ENCODE measurements at places on chromosomes 11 and 22.

DNA sequence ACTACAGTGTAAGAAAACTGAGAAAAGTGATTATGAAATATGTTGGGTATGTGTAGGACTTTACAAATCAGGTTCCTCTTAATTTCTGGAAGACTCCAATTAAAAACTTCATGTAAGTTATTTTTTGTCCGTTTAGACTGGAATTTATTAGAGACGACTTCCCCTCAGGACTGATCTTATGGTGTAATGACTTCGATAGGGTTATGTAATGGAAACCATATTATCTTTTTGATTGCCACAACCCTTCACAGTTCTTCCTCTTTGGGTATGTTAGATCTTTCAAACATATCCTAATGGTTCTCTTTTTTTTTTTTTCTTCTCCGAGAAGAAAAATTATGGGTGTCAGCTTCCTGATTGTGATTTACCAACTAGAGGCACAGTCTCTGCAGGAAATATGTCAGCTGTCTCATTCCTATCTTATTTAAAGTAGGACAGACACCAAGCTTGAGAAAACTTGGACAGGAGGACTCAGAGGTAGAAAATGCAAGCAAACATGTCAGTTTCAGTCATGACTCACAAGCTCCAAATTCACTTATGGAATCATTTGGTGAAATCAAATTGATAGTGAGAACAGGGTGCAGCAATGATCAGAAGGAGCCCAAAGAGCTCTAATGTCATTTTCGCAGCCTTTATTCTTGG is 11.1 kb upstream of the LDLRAD3 start:
- DNase-seq: no peak

DNA sequence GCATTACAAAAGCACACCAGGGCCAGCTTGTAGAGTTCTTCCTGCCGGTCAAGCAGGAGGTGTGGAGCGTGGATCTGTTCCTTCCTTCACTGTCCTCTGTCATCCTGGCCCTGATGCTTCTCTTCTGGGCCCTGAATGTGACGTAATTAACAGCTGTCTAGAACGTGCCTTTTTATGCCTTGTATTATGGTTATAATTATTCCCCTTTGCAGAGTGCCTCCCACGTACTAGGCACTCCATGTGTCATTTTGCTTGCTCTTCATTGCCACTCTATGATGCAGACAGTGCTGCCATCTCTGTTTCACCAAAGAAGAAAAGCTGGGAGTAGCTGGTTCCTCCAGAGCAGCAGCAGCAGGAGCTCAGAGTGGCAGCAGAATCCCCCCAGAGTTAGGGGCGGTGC is 132.1 kb upstream of the TTC12 start:
- DNase-seq: no peak

DNA sequence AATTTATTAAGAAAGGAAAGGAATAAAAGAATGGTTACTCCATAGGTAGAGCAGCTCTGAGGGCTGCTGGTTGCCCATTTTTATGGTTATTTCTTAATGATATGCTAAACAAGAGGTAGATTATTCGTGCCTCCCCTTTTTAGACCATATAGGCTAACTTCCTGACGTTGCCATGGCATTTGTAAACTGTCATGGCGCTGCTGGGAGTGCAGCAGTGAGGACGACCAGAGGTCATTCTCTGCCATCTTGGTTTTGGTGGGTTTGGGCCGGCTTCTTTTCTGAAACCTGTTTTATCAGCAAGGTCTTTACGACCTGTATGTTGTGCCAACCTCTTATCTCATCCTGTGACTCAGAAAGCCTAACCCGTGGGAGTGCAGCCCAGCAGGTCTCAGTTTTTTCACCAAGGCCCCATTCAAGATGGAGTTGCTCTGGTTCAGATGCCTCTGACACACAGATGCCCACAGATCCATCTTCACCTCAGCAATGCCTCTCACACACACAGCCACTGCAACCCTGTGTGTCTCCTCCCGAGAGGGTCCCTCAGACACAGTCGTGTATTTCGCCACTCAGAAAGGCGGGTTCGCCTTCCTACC is 16.4 kb upstream of the JAM3 start:
- no peak for DNase-seq

DNA sequence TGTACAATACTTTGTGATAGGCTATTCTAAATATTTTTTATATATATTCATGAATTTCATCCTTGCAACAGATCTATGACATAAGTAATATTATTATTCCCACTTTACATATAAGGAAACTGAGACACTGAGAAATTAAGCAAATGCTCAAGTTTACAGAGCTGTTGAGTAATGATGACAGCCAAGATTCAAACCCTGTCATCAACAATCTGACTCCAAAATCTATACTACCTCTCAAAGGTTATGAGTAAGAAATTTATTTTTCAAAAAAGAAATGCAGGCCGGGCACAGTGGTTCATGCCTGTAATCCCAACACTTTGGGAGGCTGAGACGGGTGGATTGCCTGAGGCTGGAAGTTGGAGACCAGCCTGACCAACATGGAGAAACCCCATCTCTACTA is 22.6 kb upstream of the SOX6 start:
- DNase-seq: no peak

- DNase-seq: no peak
Measured at GRCh38 chr11:57834852-57835251, 73.2 kb downstream of the CTNND1 start.

GRCh38 chr11:121656328-121657090 is 203.7 kb upstream of the SORL1-AS1 start:
- no peak for DNase-seq

- peak; percentile 82 for DNase-seq
Measured at GRCh38 chr22:37686002-37686982, at the start of gene NOL12. TSS of gene NOL12 (plus strand) at chr22:37686343. CDS start at chr22:37686393, 50 bp downstream.

- no peak for DNase-seq
Measured at GRCh38 chr11:72579816-72580641, 94.2 kb downstream of the PDE2A start.

GRCh38 chr11:134207538-134208239 is 16.1 kb downstream of the NCAPD3 start:
- peak; percentile 66 for DNase-seq

GRCh38 chr11:128711890-128712289 is 18.0 kb downstream of the FLI1 start:
- DNase-seq: no peak

DNA sequence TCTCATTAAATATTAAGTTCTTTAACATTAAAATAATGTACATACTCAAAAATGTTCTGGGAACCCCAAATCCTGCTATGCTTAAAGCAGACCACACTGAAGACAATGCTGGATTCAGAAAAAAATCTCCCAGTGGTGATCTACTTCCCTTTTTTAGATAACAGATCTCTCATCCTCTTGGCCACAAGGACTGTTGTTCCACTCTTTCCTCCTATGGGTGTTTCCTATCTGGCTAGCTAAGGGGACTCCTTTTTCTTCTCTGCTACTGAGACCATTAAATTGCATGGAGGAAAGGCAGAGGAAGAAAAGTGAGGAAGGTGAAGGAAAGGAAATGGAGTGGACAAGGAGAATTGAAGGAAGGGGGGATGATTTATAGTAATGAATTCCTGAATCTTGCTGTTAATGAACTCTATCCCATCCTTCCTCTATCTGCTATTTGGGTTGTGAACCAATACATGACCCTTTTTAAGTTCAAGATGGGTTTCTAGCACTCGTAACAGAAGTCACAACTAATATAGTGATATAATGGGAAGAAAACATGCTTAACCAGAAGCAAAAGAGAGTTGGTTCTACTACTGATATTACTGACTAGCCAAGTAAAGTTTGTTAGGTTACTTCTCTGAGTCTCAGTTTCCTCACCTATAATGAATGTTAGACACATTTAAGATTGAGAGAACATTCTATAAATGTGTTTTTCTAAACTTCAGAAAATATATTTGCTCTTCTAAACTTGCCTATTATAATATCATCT is 53.2 kb downstream of the PIK3C2A start:
- no peak for DNase-seq

- no peak for DNase-seq
Measured at GRCh38 chr11:65224930-65225278, 36.9 kb upstream of the POLA2 start.

GRCh38 chr11:117052196-117053149 is 45.8 kb downstream of the SIK3 start:
- DNase-seq: no peak

GRCh38 chr11:132301900-132302299 is 931.5 kb downstream of the NTM start:
- DNase-seq: no peak

DNA sequence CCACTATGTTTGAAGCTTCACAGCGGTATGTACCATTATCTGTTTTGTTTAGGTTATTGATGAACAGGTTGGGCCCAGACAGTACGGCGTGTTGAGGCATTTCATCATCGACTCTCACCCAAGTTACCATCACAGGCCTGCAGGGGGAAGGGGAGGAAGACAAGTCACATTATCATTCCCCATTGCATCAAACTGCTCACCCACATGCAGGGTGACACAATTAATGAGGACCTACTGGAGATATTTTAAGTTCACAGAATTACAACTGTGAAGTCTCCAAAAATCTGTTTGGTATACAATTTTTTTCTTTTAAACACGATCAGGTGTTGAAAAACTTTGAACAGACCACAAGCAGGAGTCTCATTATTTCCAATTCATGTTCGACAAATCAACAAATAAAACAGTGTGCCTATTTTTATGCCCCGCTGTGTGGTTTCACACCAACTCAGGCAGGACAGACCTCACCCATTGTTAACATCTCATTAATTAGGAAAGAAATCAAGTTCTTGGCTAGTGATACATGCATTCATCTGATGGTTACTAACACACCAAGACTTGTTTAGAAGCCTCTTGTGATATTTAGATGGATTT is 289.5 kb downstream of the CADM1 start:
- no peak for DNase-seq

DNA sequence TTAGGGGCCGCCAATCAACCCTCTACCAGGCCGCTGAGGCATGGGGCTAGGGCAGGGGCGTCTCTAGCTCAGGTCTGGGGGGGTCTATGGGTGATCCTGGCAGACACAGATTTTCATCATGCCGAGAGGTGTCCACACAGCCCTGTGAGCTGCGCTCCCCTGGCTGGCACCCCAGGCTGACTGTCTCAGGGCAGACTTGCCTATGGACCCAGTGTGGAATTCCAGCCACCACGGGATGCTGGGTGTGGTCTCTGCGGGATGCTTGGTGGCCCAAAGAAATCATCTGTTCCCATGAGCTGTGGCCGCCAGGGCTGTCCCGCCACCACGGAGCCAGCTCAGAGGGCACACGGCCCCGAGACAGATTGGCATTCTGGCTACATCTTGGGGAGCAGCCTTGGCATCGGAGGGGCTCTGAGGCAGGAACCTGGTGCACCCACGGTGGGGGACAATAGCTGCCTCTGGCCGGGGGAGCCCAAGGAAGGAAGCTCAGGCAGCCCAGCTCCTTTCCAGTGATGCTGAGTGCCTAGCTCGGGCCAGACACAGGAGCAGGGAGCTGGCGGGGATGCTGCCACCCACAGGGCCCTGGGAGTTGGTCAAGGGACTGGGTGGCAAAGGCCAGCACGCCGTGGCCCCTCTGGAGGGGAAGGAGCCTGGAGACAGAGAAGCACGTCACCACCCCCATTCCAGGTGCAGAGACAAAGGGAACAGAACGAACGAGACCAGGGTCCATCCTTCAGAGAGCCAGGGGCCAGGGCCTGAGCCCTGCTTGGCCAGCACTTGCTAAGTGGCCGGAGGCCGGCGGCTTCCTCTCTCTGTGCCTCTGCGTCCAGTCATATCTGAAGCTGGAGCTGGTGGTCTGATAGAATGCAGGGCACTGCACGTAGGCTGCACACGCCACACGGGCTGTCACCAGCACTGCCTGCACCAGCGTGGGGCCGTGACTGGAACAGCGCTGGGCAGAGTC is 64.4 kb upstream of the FGF3 start:
- DNase-seq: no peak

GRCh38 chr11:66749091-66749490 is 20.1 kb upstream of the SPTBN2 start:
- DNase-seq: no peak

All from naive thymus-derived CD4-positive, alpha-beta T cell (primary cell).